Left cardiac atrium (tissue), 4 donors: ENCODE measurements at places on chromosomes 16 and 17. TPM values are rescaled to one million over a fixed set of nuclear protein-coding genes. Genes with fewer than 3 reads are reported as not detected.

The ITGAD gene
- total RNA-seq: 0.24 TPM

The CHP2 gene
- not detected for total RNA-seq

The NEK8 gene
- 1.3 TPM for total RNA-seq

The PIPOX gene
- total RNA-seq: 0.55 TPM

The TNP2 gene
- total RNA-seq: not detected

DNA sequence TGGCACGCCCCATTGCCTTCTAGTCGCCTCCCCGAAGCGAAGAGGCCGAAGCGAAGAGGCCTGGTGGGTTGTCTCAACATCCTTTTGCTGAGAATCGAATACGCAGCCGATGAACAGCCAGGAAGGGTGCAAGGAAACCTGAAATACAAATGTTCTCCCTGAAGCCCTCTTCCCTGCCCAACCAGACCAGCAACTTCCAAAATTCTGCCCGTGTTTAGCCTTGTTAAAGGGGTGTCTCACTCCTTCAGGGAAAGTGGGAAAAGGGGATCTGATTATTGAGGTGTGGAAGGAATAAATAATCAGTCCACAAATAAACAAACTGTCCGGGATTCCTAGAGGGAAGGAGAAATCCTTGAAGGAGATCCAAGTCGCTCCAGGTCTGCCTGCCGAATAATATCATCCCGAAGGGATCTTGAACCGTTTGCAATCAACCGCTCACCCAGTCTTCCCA lies 1.4 kb upstream of the FOXC2 start:
- no peak for DNase-seq

- DNase-seq: no peak
These were observed 968.1 kb upstream of the GOT2 start for GRCh38 chr16:59701963-59702930.

- DNase-seq: no peak
These were observed 219.6 kb upstream of the IRX3 start for GRCh38 chr16:54506214-54506580.

DNA sequence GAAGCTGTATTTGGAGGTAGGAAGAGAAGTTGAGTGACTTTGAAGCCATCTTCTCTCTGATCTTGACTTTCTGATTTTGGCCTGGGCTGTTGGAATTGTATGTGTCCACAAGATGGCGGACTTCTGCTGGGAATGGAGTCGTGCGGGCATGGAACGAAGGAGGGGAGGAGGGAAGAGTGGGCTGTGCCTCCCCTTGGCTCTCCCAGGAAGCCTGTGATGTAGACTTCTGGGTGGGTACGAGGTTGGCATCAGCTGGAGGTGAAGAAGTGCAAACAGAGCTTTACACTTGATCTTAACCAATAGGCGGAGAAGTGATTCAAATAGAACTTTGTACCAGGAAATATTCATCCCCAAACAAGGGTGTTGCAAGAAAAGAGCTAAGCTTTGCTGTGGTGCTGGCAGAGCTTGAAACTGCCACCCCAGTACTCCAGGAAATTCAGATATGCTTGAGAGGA lies 7.4 kb upstream of the TMEM220 start:
- peak; percentile 58 for DNase-seq

- no peak for DNase-seq
These were observed 146.8 kb downstream of the CLEC16A start for GRCh38 chr16:11091021-11091785.

DNA sequence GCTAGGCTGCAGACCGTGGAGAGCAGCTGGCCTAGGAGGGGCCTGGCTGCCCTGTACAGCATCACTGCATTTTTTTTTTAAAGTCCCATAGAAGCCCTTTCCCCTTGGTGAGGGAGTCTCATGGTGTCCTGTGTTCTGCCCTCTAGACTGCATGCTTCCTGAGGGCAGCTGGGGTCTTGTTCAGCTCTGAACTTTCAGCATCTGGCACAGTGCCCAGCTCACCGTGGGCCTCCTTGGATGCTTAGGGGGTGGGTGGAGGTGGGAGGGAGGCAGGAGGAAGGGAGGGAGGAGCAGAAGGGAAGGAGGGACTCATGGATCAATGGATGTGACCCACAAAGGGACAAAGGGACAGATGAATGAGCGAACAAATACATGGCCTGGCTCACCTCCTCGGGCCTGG lies 63.4 kb upstream of the TMEM97 start:
- no peak for DNase-seq

GRCh38 chr16:65624666-65625065 lies 502.8 kb upstream of the CDH11 start:
- no peak for DNase-seq

- no peak for DNase-seq
These were observed 289.1 kb downstream of the CA10 start for GRCh38 chr17:51869387-51869786.

DNA sequence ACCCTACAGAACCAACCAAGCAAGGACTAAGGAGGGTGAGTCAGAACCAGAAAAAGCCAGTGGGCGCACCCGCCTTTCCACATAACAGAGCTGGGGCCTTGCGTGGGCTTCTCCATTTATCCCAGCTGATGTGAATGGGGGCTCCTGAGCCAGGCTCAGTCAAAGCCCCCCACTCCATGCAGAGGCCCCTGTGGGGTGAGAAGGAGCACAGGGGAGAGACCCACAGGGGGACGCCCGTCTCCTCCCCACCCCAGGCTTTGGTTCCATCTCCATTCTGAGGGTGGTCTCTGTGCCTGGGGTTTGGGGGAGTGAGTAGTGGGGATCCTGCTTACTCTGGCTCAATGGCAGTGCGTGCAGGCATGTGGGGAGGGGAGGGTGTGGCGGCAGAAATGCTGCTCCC lies 210.1 kb upstream of the TNRC6C start:
- DNase-seq: no peak

DNA sequence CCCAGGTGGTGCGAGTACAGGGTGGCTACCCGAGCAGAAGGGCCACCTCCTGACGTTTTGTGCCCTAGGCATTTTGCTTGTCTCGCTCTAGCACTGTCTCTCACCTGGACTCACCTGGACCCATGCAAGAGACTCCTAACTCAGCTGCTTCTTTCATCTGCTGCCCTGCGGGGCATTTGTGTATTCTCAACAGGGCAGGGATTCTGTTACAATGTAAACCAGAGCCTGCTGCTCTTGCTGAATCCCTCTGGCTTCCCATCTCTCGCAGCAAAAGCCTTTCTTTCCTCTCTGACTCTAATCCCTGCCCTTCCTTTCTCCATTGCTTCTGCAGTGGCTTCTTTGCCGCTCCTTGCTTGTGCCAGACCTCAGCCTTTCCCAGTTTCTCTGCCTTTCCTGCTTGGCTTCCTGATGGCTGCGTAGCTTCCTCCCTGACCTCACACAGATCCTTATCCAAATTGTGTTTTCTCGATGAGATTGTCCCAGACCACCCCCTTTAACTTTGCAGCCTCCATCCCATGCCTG lies 10.2 kb downstream of the ARSG start:
- DNase-seq: no peak
